Neural progenitor cell (in vitro differentiated cells): ENCODE measurements at places on chromosomes 6 and 20. TPM values are rescaled to one million over a fixed set of nuclear protein-coding genes. Genes with fewer than 3 reads are reported as not detected.
A peak's percentile ranks its signal among the peaks of the same experiment; 100 is the strongest.

LGSN gene
- total RNA-seq = 0.09 and 0.40 TPM in 2 replicates

DNA sequence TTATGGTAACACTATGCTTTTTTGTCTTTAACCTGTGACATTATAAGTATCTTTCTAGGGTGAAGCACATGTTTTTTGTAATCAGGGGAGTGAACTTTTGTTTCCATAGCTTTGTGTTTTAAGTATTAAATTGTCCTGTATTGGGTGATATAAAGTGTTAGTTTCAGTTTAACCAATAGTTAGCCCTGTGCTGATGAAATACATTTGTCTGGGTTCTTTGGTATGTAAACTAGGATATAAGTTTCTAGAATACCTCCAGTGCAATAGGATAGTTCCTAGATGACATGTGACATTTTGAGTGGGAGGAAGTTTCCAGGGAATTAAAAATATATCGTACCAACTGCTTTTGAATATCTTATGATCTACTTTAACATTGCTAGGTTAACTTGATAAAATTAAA is 611.0 kb upstream of the MARCKS start:
- no peak overlapping the region for H3K27ac ChIP-seq
- no peaks in the 10 kb centered on the region for H3K27me3 ChIP-seq
- no peak overlapping the region for H3K4me3 ChIP-seq
- no peaks in the 10 kb centered on the region for H3K4me1 ChIP-seq

- DNase-seq = no peak
- H3K27me3 ChIP-seq = no peaks in the 10 kb centered on the region
- no peak overlapping the region for H3K4me3 ChIP-seq
- H3K36me3 ChIP-seq = no peaks in the 10 kb centered on the region
- H3K4me1 ChIP-seq = peaks cover 3% of the 10 kb centered on the region
Measured at GRCh38 chr6:113508249-113508648, 348.9 kb upstream of the MARCKS start.

GRCh38 chr6:16914184-16914583 is 152.9 kb upstream of the ATXN1 start:
- no peak overlapping the region for H3K27ac ChIP-seq
- no peaks in the 10 kb centered on the region for H3K27me3 ChIP-seq
- H3K4me1 ChIP-seq = no peaks in the 10 kb centered on the region
- no peak for DNase-seq

GRCh38 chr6:56806368-56806767 is 148.5 kb upstream of the BEND6 start:
- no peaks in the 10 kb centered on the region for H3K27me3 ChIP-seq
- H3K4me3 ChIP-seq = peak overlapping the region; percentile 10
- H3K36me3 ChIP-seq = no peaks in the 10 kb centered on the region
- H3K4me1 ChIP-seq = peaks cover 70% of the 10 kb centered on the region
- peak; percentile 77 for DNase-seq

- peaks cover 5% of the 10 kb centered on the region for H3K4me1 ChIP-seq
- no peak overlapping the region for H3K27ac ChIP-seq
- H3K4me3 ChIP-seq = no peak overlapping the region
Measured at GRCh38 chr6:26414281-26414680, 12.2 kb downstream of the BTN3A1 start.

- H3K27me3 ChIP-seq = no peaks in the 10 kb centered on the region
- H3K27ac ChIP-seq = no peak overlapping the region
- no peaks in the 10 kb centered on the region for H3K36me3 ChIP-seq
- H3K4me3 ChIP-seq = no peak overlapping the region
- no peak for DNase-seq
Measured at GRCh38 chr20:23528867-23529431, 38.0 kb downstream of the CST8 start.

GRCh38 chr6:129733290-129733689 is 23.3 kb upstream of the ARHGAP18 start:
- H3K4me1 ChIP-seq = no peaks in the 10 kb centered on the region
- DNase-seq = no peak
- H3K4me3 ChIP-seq = no peak overlapping the region

DNA sequence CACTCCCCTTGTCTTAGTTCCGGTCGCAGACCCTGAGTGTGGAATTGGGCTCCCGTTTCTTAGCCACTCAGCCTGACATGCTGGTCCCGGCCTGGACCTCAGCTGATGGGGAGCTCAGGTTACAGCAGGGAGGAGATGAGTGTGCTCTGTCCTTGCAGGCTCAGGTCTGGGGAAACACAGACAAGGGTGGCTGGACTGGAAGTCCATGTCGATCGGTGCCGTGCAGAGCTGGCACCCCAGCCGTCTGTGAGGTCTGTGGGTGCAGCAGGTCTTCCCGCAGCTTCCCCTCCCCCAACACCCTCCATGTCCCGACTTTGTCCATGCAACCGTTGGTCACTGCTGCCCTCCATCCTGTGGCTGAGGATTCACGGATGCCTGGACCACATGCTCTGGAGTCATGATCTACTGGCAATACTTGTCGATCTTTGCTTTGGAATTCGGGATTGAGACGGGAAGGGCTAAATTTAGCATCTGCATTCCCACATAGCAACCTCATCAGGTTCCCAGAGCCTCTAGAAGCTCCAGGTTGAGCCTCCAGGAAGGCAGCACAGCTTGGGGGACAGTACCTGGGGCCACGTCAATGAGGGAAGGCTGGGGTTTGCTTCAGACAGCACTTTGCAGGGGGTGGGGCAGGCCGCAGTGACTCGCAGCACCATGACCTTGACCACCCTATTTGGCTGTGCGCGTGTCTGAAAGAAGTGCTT is 118.8 kb downstream of the PSMB1 start:
- H3K4me1 ChIP-seq = peaks cover 46% of the 10 kb centered on the region
- H3K27me3 ChIP-seq = no peaks in the 10 kb centered on the region
- H3K4me3 ChIP-seq = no peak overlapping the region
- DNase-seq = peak; percentile 33

ATP9A gene
- total RNA-seq = 17.6 and 18.2 TPM in 2 replicates

GRCh38 chr20:18858816-18859215 is 45.2 kb downstream of the SCP2D1 start:
- no peak overlapping the region for H3K27ac ChIP-seq
- no peak overlapping the region for H3K4me3 ChIP-seq
- peaks cover 7% of the 10 kb centered on the region for H3K4me1 ChIP-seq
- H3K36me3 ChIP-seq = no peaks in the 10 kb centered on the region

DNA sequence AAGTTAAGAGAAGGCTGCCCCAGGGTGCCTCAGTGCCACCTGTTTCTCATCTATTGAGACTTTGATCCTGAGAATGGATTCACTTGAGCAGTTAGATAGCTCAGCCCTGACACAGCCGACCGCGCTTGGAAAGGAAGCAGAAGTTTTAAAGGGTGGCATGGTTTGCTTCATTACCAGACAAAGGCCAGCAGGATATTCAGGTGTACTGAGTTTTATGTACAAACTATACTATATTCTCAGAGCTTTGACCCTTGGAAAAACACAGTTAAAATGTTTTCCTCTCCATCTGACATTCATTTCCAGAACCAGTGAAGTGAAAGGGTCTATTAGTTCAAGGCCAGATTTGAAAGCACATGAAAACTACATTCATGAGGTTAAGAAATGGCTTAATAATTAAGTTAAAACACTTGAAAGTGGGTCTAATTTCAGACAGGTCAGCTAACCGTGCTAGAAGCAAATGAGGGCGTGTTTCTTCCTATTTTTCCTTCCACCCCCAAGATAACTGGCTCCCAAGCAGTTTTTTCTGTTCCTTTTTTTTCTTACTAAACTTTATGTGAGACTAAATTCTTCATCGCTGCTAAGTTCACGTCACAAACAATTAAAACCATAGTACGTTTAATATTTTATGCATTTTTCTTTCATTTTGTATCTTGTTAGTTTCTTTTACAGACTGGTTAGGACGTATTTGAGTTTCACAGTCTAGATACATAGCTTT is 385.3 kb upstream of the SOX4 start:
- H3K4me3 ChIP-seq = no peak overlapping the region
- no peaks in the 10 kb centered on the region for H3K27me3 ChIP-seq
- peaks cover 5% of the 10 kb centered on the region for H3K36me3 ChIP-seq
- H3K27ac ChIP-seq = no peak overlapping the region
- peaks cover 11% of the 10 kb centered on the region for H3K4me1 ChIP-seq

GRCh38 chr20:5729348-5729747 is 20.9 kb upstream of the SHLD1 start:
- H3K4me3 ChIP-seq = no peak overlapping the region
- DNase-seq = no peak
- H3K36me3 ChIP-seq = no peaks in the 10 kb centered on the region
- H3K27ac ChIP-seq = no peak overlapping the region
- no peaks in the 10 kb centered on the region for H3K27me3 ChIP-seq

CYP39A1 gene
- 4.5 and 7.1 TPM in 2 replicates for total RNA-seq
